ENCODE measurements at places on chromosomes 3 and 15. TPM values are rescaled to one million over a fixed set of nuclear protein-coding genes. Genes with fewer than 3 reads are reported as not detected.

The MYL3 gene
- not detected for total RNA-seq

The AP3B2 gene
- 0.39 TPM for total RNA-seq

The CPNE9 gene
- not detected for total RNA-seq

The CD96 gene
- 0.13 TPM for total RNA-seq

The CXCR6 gene
- total RNA-seq, result not detected

The SERPINI2 gene
- total RNA-seq, result not detected

The DMXL2 gene
- total RNA-seq, result 29.5 TPM

The NOX5 gene
- 0.39 TPM for total RNA-seq

The TGM5 gene
- 0.26 TPM for total RNA-seq

The GOLGA6A gene
- 0.07 TPM for total RNA-seq

The ADAMTSL3 gene
- 1.6 TPM for total RNA-seq

The SLC2A2 gene
- not detected for total RNA-seq

The CTXND1 gene
- total RNA-seq, result not detected

The RLBP1 gene
- not detected for total RNA-seq

The SEC61A1 gene
- total RNA-seq, result 373 TPM

The GOLGA6L7 gene
- total RNA-seq, result not detected

The CFAP100 gene
- total RNA-seq, result not detected

The VPS8 gene
- 75.1 TPM for total RNA-seq

The WDR49 gene
- total RNA-seq, result 0.56 TPM

The IMPG2 gene
- total RNA-seq, result 0.33 TPM

The CACNA2D3 gene
- 0.03 TPM for total RNA-seq

The GP9 gene
- not detected for total RNA-seq

The EDEM1 gene
- total RNA-seq, result 40.6 TPM

The ZCWPW2 gene
- total RNA-seq, result 1.2 TPM

The DISP2 gene
- 0.17 TPM for total RNA-seq

The P3H2 gene
- total RNA-seq, result 23.8 TPM

The HHATL gene
- total RNA-seq, result not detected

The TIGIT gene
- not detected for total RNA-seq
